Effector CD8-positive, alpha-beta T cell (primary cell): ENCODE measurements at places on chromosomes 6 and 20.

GRCh38 chr20:62741701-62742491 lies 33.3 kb downstream of the NTSR1 start:
- DNase-seq, result no peak

DNA sequence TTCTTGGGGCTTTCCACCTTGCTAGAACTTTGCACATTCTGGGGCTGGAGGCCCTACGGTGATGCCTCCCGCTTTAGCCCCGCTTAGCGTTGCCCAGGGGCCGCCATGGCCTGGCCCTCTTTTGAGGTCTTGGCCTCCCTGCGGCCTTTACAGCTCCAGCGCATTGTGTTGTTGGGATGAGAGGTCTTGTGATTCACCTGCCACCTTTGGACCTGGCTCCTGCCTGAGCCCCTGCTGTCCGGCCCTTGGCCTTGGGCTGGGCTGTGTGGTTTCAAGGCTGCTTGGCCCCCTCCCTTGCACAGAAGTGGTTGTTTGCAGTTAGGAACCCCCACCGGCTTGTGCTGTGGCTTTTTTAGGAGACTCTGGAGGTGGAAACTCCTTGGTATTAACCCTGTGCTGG lies 61.0 kb upstream of the CDH4 start:
- no peak for DNase-seq

GRCh38 chr6:34553750-34554149 lies 2.4 kb downstream of the SPDEF start:
- DNase-seq, result no peak

DNA sequence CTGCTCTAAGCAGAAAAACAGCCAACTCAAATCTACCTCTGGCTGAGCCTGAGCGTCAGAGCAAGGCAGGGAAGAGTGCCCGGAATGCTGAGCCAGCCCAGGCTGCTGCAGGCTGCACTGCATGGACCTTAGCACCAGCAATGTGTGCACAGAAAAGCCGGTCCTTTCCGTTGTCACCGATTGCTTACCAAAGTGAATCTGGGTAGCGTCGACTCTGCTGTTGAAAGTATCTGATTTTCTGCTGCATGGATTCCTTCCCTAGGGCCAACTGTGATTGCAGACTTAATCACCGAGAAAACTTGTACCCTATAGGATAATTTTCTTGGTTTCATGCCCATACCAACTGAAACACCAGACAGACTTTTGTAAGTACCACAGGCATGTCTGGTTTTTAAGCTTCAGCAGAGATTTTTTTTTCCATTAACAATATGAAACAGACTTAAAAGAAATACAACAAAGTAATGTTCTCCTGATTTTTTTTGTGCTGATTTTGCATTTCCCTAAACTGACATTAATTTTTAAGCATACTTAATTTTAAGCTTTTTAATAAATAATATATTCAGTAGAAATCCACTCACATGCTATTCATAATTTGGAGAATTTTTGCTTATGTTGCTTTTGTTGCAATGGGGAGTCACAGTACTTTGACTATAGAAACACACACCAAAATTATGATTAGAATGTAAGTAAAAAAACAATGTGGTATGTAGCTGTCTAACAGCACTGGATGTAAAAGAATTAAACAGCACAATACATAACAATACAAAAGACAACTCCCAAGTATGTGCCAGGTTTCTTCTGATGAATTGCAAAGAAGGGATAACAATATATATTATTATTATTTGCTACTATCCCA lies 218.0 kb downstream of the THBS2 start:
- DNase-seq, result no peak

DNA sequence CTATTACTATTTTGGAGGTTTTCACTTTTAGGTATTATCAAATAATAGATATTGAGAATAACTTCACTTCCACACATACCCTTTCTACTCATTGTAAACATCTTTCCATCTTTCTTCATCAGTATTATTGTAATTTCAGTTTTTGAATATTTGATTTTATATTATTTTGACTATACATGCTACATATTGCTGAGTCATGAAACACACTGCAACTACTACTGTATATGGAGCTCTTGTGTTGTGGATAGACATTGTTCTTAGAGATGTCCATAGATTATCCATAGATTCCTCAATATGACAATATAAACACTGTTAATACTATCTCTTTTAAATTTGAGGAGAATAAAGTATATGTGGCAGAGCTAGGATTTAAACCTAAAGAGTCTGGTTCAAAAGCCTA lies 819 bp upstream of the IMPG1 start:
- no peak for DNase-seq

GRCh38 chr6:95143408-95144180 lies 433.7 kb upstream of the MANEA start:
- no peak for DNase-seq
